ENCODE measurements at places on chromosomes 3 and 15. TPM values are rescaled to one million over a fixed set of nuclear protein-coding genes. Genes with fewer than 3 reads are reported as not detected.

DNA sequence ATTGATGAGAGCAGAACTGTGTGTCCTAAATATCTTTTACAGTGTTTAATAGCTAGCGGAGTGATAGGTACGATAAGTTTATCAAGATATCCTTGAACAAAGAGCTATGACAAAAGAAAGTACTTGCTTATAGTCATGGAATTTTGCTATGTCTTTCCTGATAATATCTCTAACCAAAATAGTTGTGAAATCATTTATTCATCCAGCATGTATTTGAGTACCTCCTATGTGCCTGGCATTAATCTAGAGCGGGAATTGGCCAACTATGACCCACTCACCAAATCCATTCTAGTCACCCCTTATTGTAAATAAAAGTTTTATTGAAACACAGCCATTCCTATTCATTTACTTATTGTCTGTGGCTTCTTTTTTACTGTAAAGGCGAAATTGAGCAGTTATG, 46.6 kb downstream of the ZFAND6 start:
- DNase-seq = peak; percentile 22

- no peak for DNase-seq
These were observed 211.2 kb upstream of the PDZRN3 start for GRCh38 chr3:73835945-73836344.

DNA sequence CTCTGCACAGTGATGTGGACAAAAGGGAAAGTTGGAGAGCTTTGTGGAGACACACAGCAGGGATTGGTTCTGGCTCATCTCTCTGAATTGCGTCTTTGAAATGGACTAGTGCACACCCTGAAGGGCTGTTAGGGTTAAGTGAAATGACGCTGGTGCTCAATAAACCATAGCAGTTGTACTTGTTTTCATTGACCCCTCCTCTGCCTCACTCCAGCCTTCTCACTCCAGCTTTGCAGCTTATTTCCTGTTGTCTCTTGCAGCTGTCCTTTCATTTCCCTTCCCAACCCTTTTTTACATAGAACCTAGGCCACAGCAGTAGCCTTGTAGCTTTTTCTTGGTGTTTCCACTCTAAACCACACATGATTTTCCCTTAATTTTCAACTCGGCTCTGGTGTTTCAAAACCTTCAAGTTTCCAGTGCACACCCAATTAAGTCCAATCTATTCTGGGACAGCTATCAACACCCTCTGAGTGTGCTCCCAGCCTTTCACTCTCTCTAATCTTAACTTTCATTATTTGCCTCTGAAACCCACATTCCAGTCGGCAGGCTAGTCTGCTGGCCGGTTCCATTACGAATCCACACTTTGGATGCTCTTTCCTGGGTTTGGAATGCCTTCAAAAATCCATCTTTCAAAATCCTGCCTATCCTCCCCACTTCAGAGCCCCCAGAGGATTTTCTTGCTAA, 6.4 kb downstream of the C3orf52 start:
- no peak for DNase-seq

GRCh38 chr3:28973609-28974008, 307.3 kb upstream of the RBMS3 start:
- peak; percentile 39 for DNase-seq

DNA sequence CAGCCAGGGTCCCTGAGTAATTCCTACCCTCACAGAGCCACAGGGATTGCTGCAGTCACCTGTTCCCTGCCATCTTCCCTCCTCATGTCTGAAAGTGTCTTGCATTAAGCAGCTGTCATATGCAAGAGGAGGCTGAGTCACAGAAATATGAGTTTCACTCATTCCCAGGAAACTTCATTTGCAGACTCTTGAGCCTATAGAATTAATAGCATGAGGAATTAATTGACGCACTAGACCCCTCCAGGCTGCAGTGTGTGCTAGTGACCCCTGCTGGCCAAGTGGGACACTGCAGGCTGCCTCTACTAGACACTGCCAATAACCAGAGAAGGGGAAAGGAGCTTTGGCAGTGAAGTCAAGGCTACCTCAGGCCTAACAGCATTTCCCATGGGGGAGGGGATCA, 50.6 kb upstream of the SLC6A1 start:
- peak; percentile 66 for DNase-seq

DNA sequence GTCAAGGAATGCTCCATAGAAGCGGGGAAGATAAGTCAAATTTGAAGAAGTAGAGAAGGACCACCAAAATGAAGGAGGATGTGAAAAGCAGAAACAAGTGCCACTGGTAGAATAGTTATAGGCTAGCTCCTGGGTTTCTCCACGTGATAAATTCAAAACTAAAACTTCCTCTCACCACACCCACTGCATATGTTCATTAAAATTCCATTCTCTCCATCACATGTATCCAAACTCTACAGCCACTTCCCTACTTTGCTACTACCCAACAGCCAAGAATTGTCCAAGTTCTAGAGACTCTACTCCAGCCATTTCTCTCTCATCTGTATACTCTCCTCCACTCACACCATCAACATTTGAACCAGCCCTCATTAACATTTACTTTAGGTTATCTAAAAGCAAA, 60.5 kb downstream of the COL8A1 start:
- DNase-seq = no peak

DNA sequence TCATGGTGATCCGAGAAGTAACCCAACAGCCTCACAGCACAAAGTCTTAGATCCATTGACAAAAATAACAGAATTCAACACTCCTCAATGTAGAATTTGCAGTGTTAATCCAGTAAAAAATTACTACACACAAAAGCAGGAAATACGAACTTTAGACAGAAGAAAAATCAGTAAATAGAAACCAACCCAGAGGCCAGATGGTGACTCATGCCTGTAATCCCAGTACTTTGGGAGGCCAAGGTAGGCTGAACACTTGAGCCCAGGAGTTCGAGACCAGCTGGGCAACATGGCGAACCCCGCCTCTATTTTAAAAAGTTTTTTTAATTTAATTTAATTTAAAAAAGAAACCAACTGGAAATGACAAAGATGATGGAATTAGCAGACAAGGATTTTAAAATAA, 36.1 kb downstream of the SELENOT start:
- peak; percentile 9 for DNase-seq

GRCh38 chr3:9324944-9325343, 37.9 kb upstream of the THUMPD3 start:
- no peak for DNase-seq

DNA sequence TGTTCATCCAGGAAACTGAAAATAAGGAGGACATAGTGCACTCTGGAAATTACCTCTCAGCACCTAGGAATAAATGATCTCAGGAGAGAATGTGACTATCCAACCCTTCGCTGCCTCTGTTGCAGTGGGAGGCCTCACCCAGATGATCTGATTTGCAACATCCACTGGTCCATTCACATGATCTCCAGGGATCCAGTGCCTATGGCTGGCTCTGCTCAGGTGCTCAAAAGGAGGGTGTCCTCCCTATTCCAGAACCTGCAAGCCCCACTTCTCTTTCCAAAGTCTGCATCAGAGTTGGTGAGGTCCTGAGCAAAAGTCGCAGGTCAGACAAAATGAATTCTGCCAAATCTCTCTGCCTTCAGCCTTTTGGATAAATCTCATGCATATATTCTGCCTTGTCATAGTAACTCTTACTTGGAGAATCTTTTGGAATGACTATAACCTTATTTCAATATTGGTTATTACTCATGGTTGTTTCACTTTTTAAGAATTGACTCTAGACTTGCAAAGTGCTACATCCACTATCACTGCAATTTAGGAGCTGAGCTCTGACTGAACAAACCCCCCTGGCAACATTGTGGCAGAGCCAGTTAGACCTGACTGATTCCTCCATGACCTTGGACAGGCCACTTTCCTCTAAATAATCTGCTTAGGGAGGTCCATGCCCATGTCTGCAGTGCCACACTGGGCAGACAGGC, 295.1 kb downstream of the EPHB1 start:
- DNase-seq = no peak

DNA sequence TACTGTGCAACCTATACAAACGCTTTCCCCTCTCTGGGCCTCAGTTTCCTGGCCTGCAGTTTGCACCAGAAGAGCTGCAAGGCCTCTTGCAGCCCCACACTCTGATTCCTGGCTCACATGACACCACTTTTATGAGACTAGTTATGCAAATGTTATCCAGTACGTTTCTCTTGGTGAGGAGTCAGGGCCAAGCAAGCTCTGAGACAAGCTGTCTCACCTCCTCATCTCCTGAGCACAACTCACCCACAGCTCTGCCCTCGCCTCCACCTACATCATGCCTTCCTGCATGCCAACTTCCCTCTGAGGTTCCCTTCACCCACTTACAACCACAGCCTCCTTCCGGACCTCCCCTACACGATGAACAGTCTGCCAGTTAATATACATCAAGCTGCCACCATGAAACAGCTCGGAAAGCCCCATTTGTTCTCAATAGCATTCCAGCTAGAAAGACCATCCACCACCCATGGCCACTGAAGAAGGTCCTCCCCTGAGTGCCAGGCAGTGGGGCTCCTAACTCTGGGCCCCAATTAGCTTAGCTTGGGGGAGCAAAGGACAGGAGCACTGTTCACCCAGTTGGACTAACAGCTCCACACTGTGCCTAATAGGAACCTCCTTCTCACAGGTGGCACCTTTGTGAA, 25.0 kb downstream of the CRYGS start:
- no peak for DNase-seq

GRCh38 chr3:183650554-183650953, 15.1 kb downstream of the KLHL24 start:
- DNase-seq = no peak

- DNase-seq = no peak
These were observed 44.7 kb downstream of the BOC start for GRCh38 chr3:113255854-113256615.

DNA sequence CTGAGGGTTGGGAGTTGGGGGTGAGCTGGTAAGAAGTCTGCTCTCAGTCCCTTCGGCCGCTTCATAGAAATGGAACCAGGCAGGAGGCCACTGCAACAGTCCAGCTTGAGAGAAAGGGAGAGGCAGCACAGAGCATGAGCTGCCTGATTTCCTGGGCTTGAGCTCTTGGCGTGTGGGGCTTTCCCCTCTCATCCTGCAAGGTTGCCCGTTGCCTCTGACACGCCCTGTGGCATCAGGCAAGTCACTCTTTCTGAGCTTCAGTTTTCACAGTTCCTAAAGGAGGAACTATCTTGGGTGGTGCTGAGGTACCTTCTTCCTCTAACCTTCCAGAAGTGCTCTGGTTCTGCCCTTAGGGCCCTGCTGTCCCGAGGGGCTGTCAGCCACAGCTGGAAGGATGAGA, 4.9 kb downstream of the MESP2 start:
- peak; percentile 47 for DNase-seq

GRCh38 chr15:62901909-62902546, 140.5 kb upstream of the TPM1 start:
- DNase-seq = peak; percentile 86

- DNase-seq = no peak
These were observed 36.6 kb downstream of the IFT122 start for GRCh38 chr3:129476586-129476985.

- DNase-seq = peak; percentile 39
These were observed 50.8 kb downstream of the LYSMD4 start for GRCh38 chr15:99682455-99682854.

DNA sequence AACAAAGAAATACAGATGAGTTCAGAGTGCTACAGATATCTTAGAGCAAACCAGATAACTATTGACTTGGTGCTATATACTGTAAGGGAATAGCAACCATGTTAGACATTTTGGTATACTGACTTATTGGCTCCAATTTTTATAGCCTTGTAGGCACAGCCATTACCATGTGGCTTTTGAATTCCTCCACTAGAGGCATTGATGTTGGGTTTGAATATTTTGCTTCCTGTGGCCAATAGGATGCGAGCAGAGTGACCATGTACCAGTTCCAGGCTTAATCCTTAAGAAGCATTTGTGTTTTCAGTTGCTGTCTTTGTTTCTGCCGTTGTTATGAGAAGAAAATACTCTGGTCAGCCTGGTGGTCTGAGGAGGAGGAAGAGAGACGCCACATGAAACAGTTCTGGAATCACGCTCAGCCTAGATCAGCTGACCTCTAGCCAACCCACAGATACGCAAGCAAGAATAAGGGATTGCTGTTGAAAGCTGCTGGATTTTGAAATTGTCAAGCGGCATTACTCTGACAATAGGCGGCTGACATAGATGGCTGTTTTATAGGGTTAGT, 109.4 kb upstream of the TNIK start:
- DNase-seq = no peak

DNA sequence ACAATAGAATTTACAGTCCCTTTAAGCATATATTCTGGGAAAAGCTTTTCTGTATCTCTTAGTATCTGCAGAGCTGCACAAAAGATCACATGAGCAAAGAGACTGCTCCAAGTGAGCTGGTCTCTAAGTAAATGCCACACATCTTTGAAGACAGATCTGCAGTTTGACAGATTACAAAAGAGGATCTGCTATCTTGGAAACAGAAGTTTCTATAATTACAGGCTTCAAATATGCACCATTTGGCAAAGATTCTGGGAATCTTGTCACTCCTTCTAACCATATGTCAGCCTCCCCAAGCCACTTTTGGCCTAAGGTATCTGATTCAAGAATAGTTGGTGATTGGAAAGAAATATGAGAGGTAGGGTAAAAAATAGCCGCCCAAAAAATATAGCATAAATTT, 9.6 kb upstream of the CFAP44 start:
- DNase-seq = no peak

DNA sequence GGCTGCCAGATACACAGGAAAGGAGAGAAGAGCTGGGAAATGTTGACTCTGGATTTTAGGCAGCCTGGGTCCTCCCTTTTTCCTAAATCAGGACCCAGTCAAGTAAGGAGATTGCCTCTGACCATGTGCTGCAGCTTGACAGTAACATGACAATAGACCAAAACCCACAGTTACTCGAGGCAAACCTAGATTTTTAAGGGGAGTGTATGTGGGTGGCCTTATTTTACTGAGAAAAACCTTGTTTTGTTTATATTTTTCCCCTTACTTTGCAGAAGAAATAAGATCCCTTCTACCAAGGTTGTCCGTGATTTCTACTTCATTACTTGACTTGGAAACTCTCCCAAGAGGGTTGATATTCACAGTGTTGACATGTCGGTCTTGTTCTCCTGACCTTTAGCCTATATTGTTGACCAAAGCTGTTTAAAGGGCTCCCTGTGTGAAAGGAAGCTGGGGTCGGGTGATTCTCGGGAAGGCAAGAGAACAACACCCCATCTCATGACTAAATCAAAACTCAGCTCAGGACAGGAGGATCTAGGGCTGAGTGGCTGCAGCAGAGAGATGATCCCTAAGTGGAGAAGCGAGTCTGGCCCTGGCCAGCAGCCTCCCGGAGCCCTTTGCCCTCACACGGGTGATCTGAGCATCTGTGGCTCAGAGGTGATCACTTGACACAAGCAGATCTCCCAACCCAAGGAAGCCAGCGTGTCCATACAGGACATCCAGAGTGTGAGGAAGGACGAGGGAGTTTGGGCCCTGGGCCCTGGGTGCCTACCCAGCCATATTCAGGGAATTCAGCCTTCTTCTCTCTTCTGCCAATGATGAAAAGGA, 31.0 kb upstream of the SLCO2A1 start:
- DNase-seq = no peak

GRCh38 chr15:75112848-75113492, 88.7 kb upstream of the C15orf39 start:
- DNase-seq = no peak

FSD2 gene
- not detected for polyA plus RNA-seq

MESP1 gene
- polyA plus RNA-seq = 0.47 TPM

LRRC2 gene
- 0.34 TPM for polyA plus RNA-seq

TLNRD1 gene
- polyA plus RNA-seq = 7.4 TPM

KLHL25 gene
- 4.1 TPM for polyA plus RNA-seq

FGF12 gene
- polyA plus RNA-seq = 0.10 TPM

MAGEL2 gene
- polyA plus RNA-seq = not detected

TAGLN3 gene
- polyA plus RNA-seq = 17.7 TPM

PRSS50 gene
- not detected for polyA plus RNA-seq

ROPN1 gene
- not detected for polyA plus RNA-seq
